Left colon (tissue), 2 donors: ENCODE measurements at places on chromosomes 4 and X. TPM values are rescaled to one million over a fixed set of nuclear protein-coding genes. Genes with fewer than 3 reads are reported as not detected.

The BBS12 gene
- total RNA-seq = 5.2 TPM

The TEX11 gene
- total RNA-seq = 1.0 TPM

The LIAS gene
- total RNA-seq = 20.0 TPM

The DMRTC1 gene
- total RNA-seq = not detected

The EDNRA gene
- 1.3 TPM for total RNA-seq

The TRPC5OS gene
- total RNA-seq = not detected

The DDX53 gene
- total RNA-seq = not detected

DNA sequence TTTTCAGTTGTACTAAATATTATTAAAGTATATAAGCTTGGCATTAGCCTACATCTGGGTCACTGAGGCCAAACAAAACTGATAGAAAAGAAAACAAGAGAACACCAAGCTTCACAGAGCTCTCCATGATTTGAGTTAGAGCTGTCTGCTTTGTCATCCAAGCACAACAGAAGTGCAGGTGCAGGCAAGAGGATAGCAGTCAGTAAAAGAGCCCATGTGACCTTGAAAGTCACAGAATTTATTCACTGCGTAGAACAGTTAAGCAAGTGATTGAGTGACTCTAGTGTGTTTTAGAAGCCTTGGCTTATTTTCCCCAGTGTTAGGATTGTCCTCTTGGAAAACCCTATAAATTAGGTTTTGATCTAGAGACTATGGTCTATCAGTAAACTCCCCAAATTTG lies 49.4 kb upstream of the PRDM5 start:
- DNase-seq = no peak

DNA sequence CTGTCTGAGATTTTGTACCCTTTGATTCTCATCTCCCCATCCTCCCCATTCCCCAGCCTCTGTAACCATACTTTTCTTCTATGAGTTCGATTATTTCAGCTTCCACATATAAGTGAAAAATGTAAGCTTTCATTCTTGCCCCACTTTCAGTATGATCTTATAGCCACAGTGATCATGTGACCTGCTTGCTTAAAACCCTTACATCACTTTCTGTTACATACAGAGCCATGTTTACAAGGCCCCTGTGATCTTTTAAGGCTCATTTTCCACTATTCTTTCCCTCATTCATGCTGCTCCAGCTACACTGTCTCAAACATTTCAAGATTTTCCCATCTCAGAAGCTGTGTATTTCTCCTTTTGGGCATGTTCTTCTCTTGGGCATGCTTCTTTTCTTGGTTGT lies 147.7 kb downstream of the DCK start:
- no peak for DNase-seq

- DNase-seq = peak; percentile 36
Measured at GRCh38 chrX:149493567-149494562, 11.2 kb downstream of the IDS start.

- no peak for DNase-seq
Measured at GRCh38 chr4:1731180-1731579, 9.9 kb downstream of the TACC3 start.

GRCh38 chr4:70842761-70843435 lies 3.2 kb upstream of the GRSF1 start:
- DNase-seq = no peak

DNA sequence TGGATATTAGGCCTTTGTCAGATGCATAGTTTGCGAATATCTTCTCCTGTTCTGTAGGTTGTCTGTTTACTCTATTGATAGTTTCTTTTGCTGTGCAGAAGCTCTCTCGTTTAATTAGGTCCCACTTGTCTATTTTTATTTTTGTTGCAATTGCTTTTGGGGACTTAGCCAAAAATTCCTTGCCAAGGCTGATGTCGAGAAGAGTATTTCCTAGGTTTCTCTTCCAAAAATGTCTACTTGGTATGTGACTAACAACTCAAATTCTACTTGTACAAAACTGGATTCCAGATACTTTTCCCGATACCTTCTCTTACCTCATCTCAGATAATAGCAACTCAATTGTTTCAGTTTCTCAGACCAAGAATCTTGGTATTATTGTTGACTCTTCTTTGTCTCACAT lies 142.4 kb upstream of the GLRA2 start:
- no peak for DNase-seq

DNA sequence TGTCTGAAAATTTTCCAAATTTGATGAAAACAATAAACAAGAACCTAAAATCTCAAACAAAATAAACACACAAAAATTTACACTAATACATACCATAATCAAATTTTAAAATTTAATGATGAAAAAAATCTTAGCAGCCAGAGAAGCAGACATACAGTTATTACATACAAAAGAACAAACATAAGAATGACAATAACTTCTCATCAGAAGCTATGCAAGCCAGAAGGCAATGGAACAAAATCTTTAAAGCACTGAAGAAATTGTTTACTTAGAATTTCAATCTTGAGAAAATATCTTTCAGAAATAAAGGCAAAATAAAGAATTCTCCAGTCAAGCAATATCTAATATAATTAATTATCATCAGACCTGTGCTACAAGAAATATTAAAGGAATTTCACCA lies 121.3 kb downstream of the IDS start:
- no peak for DNase-seq

DNA sequence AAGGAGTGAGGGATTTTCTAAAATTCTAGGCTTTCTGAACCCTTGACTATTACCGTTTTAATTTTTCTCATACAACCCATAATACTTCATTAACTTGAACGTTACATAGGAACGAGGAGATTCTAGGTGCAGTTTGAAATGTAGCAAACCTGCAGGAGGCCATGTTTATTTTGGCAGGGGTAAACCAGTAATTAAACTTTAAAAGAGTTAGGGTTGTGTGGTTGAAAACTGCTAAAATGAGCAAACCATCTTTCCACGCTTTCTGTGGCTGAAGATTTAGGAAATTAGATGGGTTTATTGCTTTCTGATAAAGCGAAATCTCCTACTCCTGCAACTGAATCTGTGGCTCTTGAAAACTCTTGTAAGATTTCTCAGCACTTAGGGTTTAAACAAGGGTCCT lies 1.7 kb downstream of the PHEX start:
- DNase-seq = no peak

DNA sequence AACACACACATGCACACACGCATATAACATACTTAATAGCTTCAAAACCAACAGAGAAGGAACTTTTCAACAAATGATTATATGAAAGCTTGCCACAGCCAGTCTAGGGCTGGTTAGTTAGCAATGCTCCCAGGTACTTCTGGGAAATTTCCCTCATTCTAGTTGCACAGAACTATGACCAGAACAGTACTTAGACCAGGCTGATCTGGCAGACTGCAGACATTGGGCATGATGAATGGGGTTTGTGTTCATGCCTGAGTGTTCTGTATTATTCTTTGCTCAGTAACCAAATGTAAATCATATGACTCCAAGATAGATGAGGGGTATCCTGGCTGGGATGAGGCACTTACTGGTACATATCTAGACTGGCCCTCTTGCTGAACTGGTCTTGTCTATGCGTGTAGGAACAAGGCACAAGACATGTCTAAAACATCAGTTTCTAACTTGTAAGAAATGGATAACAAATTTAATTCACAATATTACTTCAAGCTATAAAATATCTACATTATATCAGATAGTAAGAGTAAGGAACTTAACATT lies 50.3 kb upstream of the GEMIN8 start:
- no peak for DNase-seq

- no peak for DNase-seq
Measured at GRCh38 chrX:88865634-88866033, 118.6 kb downstream of the CPXCR1 start.

- no peak for DNase-seq
Measured at GRCh38 chr4:161704653-161705052, 459.1 kb downstream of the FSTL5 start.

- no peak for DNase-seq
Measured at GRCh38 chr4:26062215-26062614, 148.2 kb downstream of the SMIM20 start.

DNA sequence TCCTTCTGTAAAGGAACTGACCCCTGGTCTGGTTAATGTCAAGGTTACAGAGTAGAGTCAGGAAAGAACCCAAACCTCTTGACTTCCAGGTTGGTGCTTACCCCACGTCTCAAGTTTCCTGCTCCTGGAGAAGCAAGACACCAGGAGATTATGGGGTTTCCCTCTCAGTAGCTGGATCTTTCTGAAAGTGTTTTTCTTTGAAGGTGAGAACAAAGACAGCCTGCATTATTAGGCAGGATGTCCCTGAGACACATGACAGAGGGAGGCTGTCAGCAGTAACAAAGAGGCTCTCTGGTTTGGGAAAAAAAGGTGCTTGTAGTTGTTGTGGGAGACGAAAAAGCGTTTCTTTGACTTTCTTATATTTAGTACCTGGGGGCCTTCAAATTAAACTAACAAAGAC lies 44.7 kb upstream of the IGFBP7 start:
- no peak for DNase-seq

DNA sequence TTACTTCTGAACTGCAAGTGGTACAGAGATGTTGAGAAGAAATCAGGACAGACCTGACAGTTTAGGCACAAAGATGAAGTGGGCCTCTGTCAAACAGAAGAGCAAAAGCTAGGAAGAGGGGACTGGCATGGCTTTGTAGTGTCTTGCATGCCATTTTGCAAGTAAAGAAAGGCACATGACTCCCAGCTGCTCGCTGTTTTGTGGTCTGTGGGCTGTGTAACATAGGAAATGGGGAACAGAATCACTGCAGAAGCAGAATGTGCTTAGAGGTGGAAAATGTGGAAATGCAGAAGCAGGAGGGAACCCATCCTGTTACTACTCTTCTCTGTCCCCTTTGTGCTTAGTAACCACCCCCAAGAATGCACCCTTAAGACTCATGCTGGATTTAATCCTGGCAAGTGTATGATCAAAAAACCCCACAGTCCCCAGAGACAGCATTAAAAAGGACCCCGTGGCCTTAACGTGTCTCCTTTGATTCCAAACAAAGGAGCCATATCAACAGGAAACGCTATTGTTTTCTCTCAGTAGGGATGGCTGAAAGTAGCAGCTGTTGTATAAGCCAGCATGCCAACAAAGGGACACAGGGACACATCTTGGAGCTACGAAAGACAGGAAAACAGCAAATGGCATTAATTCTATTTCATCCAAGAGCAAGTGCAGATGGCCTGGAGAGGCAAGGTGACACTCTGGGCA lies 177.6 kb upstream of the GLRA2 start:
- DNase-seq = no peak

GRCh38 chr4:89284828-89285227 lies 22.8 kb downstream of the GPRIN3 start:
- DNase-seq = no peak
